ENCODE measurements at places on chromosomes 2 and 18.
A peak's percentile ranks its signal among the peaks of the same experiment; 100 is the strongest.

GRCh38 chr2:72980535-72981217, 63.4 kb downstream of the EMX1 start:
- no peak for DNase-seq

DNA sequence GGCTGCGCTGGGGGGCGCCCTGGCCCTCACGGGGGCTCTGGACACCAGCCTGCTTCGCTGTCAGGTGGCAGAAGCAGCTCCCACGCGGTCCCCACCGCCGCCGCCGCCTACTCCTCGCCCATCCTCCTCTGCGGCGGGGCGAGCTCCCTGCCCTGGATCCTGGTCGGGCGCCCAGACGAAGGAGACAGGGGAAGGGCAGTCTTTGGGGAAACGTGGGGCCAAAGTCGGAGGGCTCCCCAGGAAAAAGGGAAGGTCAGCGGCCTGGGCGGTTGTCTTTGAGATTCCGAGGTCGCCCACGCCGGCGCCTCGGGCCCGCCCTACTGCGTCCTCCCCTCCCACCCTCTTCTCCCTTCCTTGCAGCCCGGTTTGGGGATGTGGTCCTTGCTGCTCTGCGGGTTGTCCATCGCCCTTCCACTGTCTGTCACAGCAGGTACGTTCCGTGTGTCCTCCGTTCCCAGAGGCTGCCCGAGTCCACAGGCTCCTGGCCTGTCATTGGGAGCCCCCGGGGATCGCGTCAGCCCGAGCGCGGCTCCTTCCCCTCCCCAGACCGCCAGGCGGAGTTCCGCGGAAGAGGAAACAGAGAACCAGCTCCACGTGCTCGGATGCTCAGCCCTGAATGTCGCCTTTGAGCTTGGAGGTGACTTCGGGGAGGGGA, 800 bp downstream of the IL1RL2 start:
- DNase-seq = no peak

DNA sequence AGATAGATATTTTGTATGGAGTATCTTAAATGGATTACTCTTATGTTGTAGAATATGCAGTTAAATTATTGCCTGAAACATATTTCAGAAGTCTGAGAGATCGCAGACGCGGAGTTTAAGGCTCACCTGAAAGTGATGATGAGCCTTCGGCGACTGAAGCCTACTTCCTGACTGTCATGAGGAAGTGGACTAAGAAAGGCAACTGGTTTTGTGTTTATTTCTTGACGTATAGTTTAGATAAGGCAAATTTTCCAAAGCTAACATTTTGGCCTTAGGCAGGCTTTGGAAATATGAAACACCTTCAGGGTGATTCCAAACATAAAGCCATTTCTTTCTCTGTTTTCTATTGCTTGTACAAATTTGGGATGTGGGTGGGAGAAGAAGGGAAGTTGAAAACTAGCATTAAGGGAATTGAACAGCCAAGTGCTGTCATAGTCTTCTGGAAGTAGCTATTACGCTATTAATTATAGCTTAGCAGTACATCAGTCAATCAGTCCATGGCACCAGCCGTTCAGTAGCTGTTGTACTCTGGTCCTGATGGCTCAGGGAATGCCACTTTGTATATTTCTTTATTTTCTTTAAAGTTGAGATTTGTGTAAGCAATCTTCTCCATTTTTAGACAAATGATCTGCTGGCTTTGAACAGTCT, 1.5 kb downstream of the GRHL1 start:
- no peak for DNase-seq

GRCh38 chr18:74819433-74820059, 221.9 kb downstream of the ZNF407 start:
- DNase-seq = peak; percentile 75

GRCh38 chr2:88540346-88540745, 86.9 kb downstream of the EIF2AK3 start:
- DNase-seq = no peak

DNA sequence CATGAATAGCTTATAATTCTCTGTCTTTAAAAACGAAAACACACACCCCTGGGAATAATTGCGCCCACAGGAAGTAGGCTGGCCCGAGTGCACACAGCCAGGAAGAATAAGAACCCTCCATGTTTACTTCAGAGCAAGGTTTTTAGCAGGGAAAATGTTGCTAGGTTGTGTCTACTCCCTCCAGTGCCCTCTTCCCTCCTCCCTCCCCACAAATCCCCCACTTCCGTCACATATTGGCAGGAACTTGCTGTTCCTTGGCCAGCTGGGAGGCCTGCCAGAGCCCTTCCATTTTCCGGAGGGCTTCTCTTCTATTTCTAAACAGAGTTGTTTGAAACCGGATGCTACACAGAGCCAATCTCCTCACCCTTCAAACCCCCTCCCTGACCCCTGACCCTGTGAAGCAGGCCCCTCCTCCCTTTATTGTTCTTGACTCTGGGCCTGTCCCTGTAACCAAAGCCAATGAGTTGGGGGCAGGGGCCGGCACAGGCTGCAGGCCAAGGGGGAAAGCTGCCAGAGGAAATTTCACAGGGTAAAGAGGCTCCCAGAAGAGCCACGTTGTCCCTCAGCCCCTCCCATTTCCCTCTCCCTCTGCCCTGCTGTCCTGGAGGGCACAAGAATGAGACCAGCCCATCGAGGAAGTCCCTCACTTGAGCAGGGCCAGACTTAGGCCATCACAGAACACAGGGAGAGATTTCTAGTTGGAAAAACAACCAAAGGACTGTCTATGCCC, 49.8 kb upstream of the LGALSL start:
- DNase-seq = peak; percentile 91

- DNase-seq = peak; percentile 74
Measured at GRCh38 chr2:8693157-8693821, 11.4 kb downstream of the ID2 start.

GRCh38 chr2:218186355-218186766, 19.6 kb upstream of the CXCR1 start:
- DNase-seq = peak; percentile 59

DNA sequence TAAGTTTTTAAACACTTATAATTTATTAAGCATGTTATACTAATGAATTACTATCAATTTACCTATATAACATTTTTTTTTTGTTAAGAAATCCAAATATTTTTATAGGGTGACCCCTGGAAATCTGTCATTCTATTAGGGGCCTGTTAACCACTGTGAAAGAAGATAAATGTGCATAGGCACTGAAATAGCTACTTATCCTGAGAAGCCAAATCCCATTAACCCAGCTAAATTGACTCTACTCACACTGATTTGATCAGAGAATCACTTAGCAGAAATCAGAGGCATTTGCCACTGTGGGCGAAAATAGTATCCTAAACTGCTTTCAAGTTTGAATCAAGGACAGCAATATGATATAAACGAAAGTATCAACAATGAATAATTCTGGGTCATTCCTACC, 90.0 kb upstream of the GULP1 start:
- DNase-seq = no peak

- no peak for DNase-seq
Measured at GRCh38 chr2:19337742-19338141, 20.7 kb downstream of the OSR1 start.

DNA sequence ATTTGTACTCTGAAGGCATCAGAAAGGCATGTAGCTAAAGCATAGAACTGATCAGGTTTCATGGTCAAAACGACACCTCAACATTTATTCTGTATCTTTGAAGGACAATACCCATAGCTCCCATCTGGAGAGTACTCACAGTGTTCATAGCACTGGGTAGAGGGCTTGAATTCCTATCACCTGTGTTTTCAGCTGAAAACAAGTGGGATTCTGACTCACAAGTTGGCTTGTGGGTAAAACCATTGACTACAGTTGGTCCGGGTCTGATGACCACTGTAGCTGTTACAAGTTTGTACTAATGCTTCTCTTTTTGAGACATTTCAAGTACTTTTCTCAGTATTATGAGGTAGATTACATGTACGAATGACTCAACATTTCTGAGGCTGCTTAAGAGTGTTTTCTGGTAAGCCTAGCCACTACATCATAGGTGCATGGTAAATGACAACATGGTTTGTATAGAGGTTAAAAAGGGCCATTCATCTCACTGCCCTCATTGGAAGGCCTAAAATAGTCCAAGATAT, 68.6 kb upstream of the PELI1 start:
- no peak for DNase-seq

GRCh38 chr2:205187731-205188130, 494.6 kb upstream of the NRP2 start:
- DNase-seq = no peak

DNA sequence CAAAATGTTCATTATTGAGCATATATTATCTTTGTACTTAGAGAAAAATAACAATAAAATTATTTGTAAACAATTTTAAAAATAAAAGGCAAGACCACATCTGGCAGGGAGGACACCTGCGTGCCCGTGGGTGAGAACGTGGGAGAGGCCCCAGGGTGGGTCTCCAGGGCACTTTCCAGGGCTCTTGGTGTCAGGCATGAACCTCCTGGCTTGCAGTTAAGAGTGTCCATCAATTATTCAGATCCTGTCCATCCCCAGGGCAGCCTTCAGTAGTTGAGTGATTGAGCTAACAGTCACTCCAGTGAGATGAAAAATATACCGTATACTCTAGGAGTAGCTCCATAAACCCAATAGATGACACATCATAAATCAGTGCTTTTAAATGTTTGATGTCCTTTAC, 49.7 kb downstream of the TPO start:
- no peak for DNase-seq

DNA sequence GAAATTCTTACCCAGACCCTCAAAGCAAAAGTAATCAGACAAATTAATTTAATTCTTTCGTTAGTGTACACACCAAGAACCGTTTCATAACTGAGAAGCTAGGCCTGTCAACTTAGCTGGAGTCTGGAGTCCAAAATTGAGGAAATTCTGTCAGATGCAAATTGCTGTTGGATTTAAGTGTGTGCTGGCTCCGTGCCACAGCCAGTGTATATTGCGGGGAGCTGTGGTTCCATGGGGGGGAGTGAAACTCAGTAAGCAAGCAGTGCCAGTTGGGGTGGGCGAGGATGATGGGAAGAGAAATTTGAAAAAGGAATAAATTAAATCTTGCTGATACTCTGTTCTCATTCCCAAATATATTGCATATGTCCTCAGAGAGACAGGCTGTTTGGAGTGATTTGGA, 4.0 kb downstream of the ARPC2 start:
- DNase-seq = no peak

GRCh38 chr18:72652990-72653593, 109.0 kb upstream of the CBLN2 start:
- peak; percentile 54 for DNase-seq

DNA sequence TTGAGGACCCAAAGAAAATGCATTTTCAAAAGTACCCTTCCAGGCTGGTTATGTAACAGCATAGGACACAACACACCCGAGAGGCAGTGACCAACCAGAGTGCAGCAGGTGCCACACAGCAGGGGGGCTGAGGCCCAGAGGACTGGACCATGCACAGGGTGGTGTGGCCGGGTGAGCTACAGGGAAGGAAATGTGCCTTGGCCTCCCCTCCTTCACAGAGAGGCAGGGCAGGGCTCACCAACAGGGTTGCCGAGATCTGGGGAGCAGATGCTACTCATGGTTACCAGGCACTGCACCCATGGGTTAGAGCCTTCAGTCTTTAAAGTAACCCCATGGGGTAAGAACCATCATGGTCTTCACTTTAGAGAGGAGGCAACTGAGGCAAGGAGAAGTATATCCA, 158.4 kb downstream of the MSH2 start:
- DNase-seq = no peak
